Activated naive CD4-positive, alpha-beta T cell (primary cell): ENCODE measurements at places on chromosomes 1 and 21.

GRCh38 chr1:55210990-55211801 lies 4.0 kb downstream of the USP24 start:
- DNase-seq, result no peak

GRCh38 chr1:31789259-31790065 lies 25.3 kb upstream of the ADGRB2 start:
- DNase-seq, result peak; percentile 97

- DNase-seq, result no peak
These were observed 19.8 kb downstream of the OLFML2B start for GRCh38 chr1:162003830-162004215.

GRCh38 chr1:107727866-107728265 lies 237.1 kb downstream of the VAV3 start:
- DNase-seq, result no peak

DNA sequence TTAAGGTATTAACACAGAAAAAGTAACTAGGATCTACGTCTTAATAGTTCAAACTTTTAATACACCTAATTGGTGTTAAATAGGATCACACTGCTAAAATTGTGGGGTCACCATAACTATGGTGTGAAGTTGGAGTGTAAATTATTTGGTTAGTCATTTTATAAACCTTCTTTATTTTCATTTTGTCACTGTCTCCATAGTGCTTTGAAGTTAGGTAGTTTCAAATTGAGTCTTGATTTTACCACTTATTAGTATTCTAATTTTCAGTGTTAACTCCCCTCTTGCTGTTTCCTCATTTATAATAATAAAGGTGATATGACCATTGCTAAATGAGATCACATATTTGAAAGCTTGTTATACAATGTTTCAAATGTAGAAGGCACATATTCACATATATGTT lies 738.1 kb upstream of the CHRM3 start:
- no peak for DNase-seq

- DNase-seq, result no peak
These were observed 6.2 kb upstream of the EXTL1 start for GRCh38 chr1:26015358-26015757.

DNA sequence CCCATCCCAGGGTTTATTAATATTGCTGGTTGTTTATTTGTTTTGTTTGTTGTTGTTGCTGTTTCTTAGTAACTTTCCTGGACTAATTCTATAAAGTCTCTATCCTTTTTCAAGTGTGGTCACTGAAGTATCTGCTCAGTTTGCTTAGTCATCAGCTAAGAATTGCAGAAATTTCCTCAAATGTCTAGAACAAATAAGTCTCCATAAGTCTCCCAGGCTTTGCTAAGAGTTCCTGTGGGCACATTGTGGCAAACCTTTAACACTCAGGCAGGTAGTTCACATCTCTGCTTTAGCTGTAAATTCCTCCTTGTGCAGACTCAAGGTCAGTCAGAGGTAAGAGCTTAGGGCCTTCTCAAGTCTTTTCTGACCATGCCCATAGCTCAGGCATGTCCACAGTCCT lies 38.9 kb upstream of the C1orf185 start:
- DNase-seq, result no peak

GRCh38 chr21:39633770-39634181 lies 21.0 kb downstream of the B3GALT5 start:
- DNase-seq, result no peak

DNA sequence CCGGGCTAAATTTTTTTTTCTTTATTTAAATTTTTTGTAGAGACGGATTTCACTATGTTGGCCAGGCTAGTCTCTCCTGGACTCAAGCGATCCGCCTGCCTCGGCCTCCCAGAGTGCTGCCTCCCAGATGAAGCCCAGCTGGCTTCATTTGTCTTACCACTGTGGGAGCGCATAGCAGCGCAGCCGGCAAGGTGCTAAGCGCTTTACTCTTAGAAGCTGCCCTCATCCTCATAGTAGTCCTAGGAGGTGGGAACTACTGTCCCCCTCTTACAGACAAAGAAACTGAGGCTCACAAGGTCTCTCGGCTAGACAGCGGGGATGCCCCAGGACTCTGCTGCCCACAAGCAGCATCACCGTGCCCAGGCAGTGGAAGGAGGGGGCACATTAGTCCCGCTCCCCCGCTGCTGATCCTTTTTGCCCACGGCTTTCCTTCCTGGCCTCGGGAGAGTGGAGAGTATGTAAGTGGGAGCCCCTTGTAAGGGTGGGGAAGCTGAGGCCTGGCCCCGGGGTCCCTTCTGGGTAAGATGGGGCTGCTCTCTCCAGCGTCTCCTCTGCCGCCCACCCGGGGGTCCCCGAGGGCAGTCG lies 726 bp downstream of the TMEM54 start:
- DNase-seq, result no peak

GRCh38 chr1:21165076-21165475 lies 11.6 kb downstream of the EIF4G3 start:
- no peak for DNase-seq

DNA sequence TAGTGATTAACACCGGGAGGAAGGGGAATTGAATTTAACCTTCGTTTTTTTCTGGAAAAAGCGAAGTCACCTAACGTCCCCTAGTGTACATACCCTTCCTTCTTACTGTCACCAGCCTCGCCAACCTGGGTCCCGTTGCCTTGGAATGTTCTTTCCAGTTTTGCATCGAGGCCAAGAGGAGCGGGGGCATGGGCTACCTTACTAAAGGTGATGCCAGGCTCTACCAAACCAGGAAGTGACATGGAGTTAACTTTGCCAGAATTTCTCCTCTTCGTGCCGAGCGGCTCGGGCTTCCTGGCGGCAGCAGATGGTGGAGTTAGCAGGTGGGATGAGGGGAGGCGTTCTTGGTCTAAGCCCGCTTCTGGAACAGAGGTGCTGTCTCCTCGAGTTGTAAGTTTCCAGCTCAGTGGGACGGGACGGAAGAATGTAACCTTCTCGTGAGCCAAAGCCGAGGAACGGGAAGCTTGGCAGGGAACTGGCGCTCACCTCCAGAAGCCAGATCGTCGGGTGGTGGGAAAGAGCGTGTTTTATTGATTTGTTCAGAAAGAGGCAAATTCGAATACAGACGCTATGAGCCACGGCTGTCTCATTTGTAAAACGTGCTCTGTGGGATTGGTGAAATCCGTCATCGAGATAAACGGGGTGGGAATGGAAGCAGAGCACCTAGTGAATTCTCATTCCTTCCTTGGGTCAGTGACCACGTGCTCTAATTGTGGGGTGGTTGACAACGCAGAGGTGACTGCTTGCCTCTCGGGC lies 486 bp downstream of the NIPAL3 start:
- DNase-seq, result no peak

DNA sequence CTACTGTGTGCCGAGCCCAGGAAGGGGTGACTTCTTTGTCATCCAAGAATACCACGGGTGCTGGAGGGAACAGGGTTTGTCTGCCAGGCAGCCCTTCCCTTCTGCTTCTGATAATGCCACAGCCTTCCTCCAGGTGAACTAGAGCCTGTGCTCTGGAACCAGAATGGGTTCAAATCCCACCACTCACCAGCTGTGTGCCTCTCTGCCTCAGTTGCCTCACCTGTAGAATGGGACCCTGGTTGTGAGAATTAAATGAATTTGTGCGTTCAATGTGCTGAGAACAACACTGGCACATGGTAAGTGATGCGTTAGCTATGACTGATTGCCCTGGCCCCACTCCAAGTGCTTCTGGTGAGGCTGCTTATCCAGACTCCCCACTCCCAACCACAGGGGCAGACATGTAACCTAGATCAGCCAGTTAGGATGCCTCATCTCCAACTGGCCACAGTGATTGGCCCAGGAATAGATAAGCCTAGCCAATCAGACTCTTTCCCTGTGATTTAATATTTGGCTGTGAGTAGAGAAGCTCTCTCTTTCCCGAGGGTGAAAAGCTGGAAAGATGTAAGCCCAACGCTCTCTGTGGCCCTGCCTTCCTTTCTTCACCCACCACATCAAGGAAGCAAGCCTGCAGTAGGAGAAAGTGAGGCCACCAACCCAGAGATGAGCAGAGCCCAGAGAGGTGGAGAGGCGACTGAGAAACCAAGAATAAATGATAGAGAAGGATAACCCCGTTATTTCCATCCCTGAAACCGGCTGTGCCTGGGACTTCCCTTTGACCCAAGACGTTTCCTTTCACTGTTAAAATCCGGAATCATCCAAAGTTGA lies 20.8 kb upstream of the LAPTM5 start:
- DNase-seq, result no peak

GRCh38 chr1:34166625-34167361 lies 1.8 kb upstream of the CSMD2 start:
- no peak for DNase-seq

GRCh38 chr1:29686012-29686930 lies 449.9 kb downstream of the PTPRU start:
- no peak for DNase-seq

GRCh38 chr1:169318536-169319244 lies 48.9 kb downstream of the NME7 start:
- no peak for DNase-seq

GRCh38 chr1:3029991-3030662 lies 8.9 kb downstream of the ACTRT2 start:
- DNase-seq, result no peak

GRCh38 chr1:167185974-167186657 lies 34.6 kb upstream of the POU2F1 start:
- DNase-seq, result no peak

GRCh38 chr1:22117851-22118250 lies 25.0 kb downstream of the WNT4 start:
- no peak for DNase-seq

DNA sequence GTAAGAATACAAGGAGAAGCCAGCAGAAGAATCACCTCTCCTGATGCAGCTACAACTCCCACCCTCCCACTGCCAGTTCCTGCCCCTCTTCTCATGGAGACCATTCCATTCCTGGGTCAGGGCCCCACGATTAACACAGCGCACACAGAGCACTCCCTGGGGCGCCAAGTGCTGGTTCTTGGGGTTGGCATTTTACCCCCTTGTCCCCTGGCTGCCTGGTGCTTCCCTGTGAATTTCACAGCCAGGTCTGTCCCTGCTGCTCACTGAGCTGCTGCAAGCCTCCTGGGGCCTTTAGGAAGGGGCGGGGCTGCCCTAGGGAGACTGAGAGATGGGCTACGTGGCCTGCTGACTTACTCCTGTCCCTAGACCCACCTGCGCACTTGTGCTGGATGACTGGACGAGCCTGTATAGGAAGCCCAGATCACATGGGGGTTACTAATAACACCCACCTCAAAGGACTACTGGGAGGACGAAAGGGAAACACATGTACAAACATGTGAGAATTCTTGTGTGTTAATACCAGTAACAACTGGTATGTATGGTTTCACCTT lies 4.8 kb downstream of the ZNF672 start:
- no peak for DNase-seq

GRCh38 chr1:13820055-13820454 lies 120.1 kb downstream of the PRDM2 start:
- DNase-seq, result no peak

GRCh38 chr1:155978973-155979429 lies 654 bp upstream of the ARHGEF2 start:
- no peak for DNase-seq
